Natural killer cell (primary cell): ENCODE measurements at places on chromosomes 11 and 22. TPM values are rescaled to one million over a fixed set of nuclear protein-coding genes. Genes with fewer than 3 reads are reported as not detected.
A peak's percentile ranks its signal among the peaks of the same experiment; 100 is the strongest.

DNA sequence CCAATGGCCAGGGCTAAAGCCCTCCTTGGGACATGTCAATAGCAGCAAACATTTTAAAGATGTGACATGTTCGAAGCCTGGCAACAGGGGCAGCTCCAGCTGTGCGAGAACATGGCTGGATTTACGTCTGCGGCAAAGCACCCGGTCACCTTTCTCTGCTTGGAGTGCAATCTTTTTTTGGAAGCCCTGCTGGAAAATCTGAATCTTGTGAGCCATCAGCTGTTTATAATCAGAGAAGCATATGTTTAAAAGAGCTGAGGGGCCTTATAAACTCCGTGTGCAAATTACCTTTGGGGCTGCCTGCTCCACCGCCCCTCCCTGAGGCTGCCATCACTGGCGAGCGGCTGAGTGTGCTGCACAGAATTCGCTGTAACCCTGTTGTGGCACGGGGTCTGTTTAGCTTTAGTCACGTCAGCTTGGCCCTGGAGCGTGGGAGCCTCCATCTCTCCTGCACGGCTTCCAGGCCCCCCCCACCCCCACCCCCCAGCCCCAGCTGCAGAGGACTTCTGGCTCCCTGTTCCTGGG, 9.0 kb upstream of the KCNQ1OT1 start:
- DNase-seq: no peak

GRCh38 chr22:28808716-28809355, 8.5 kb upstream of the XBP1 start:
- no peak for DNase-seq

DNA sequence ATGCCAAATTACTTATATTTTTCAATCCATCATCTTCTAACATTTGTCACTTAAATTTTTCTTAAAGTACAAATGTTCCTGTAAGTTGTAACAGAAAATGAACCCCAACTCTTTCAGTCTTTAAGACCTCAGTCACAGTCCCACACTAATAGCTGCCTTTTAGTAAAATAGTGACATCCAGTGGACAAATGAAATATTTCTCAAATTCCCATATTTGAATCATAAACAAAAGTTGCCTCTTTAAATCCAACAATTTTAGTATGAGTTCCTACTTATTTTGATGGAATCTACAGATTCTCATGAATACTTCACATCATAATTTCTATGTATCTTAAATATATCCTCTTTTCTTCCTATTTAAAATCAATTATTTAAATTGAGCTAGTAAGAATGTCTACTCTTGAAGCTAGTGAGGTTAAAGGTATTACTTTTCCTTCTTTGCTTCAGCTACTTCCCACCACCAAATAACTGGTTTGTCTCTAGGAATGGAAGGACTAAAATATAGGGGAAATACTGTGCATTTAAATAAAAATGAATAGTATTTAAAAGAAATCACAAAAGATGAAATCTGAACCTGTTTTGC, 9.2 kb downstream of the LIN7C start:
- peak; percentile 43 for DNase-seq

- DNase-seq: no peak
These were observed 601 bp downstream of the ART5 start for GRCh38 chr11:3641191-3641590.

MTA2 gene
- total RNA-seq: 259 TPM

TIMP3 gene
- not detected for total RNA-seq
